ENCODE measurements at places on chromosomes 3 and 15.
A peak's percentile ranks its signal among the peaks of the same experiment; 100 is the strongest.

- peaks cover 16% of the 10 kb centered on the region for H3K4me1 ChIP-seq
- peaks cover 5% of the 10 kb centered on the region for H3K27me3 ChIP-seq
Observed at GRCh38 chr15:74235962-74236361, at the start of gene CCDC33. Gene CCDC33 (plus strand): TSS chr15:74236326. CDS start chr15:74236720, 394 bp downstream.

DNA sequence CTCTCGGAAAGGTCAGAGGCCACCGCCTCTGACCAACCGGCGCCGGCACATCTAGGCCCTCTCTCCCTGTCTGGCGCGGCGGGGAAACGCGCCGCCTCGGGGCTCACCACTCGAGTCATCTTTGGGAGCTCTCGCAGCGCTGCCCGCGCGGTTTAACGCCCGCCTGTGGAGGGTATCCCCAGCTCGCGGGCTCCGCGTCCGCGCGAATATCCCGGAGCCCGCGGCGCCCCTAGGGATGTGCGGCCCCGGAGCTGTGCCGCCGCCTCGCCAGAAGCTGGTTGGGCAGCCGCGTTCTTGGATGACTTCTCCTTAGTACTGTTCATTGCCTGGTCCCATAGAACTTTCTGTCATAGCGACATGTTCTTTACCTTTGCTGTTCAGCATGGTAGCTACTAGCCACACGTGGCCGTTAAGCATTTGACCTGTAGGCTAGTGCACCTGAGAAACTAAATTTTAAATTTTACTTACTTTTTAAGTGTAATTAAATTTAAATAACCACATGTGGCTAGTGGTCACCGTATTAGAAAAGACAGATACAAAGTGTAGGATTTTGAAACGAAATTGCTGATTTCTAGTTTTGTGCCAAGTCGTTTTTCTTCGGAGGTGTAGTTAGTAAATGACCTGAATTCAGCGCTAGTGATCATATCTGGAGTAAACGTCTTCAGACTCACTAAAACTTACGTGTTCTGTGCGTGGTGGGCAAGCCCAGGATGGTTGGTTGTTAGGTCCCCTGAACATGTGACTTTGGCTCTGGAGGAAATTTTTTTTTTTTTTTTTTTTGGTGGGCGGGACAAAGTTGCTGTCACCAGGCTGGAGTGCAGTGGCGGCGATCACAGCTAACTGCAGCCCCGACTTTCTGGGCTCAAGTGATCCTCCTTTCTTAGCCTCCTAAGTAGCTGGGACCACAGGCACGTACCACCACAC lies 835 bp downstream of the ARIH2 start:
- H3K27ac ChIP-seq, result peak overlapping the region; percentile 75
- no peaks in the 10 kb centered on the region for H3K27me3 ChIP-seq
- DNase-seq, result no peak
- H3K36me3 ChIP-seq, result 0 out of 2 replicates have a peak, but pooled peaks cover 2% of the 10 kb centered on the region

- H3K27me3 ChIP-seq, result no peaks in the 10 kb centered on the region
- H3K4me1 ChIP-seq, result peaks cover 3% of the 10 kb centered on the region
- no peak overlapping the region for H3K4me3 ChIP-seq
Observed at GRCh38 chr3:122937745-122938144, 89.8 kb downstream of the SEMA5B start.

- H3K36me3 ChIP-seq, result no peaks in the 10 kb centered on the region
- no peak overlapping the region for H3K27ac ChIP-seq
- H3K27me3 ChIP-seq, result no peaks in the 10 kb centered on the region
- H3K4me1 ChIP-seq, result peaks cover 4% of the 10 kb centered on the region
- DNase-seq, result peak; percentile 53
- no peak overlapping the region for H3K4me3 ChIP-seq
Observed at GRCh38 chr15:66566963-66567531, 1.2 kb upstream of the LCTL start.

DNA sequence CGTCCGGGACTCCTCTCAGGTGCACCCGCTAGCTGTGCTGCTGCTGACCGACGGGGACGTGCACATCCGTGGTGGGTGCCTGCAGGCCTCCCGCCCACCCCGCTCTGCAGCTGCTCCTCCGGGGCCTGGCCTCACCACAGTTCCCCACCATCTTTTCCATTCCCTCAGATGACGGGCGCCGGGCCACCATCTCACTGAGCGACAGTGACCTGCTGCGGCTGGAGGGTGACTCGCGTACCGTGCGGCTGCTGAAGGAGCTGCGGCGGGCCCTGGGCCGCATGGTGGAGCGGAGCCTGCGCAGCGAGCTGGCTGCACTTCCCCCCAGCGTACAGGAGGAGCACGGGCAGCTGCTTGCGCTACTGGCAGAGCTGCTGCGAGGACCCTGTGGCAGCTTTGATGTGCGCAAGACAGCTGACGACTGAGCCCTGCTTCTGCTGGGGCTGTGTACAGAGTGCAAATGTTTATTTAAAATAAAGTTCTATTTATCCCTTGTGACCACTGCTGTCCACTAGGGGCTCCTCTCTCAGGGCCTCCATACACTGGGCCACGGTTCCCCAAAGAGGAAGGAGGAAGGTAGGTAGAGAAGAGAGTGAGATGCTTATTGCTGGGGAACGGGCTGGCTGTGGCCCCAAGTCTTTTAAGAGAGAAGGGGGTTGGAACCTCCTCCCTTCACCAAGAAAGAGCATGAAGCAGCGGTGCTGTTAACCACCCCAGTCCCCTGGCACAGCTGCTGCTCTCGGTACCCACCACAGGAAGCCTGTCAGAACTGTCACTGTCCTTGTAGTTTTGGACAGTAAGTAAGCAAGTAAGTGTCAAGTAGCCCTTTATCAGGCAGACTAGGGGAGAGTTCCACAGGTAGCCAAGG lies 47.0 kb downstream of the DHX30 start:
- H3K4me3 ChIP-seq, result no peak overlapping the region
- H3K27ac ChIP-seq, result no peak overlapping the region
- no peaks in the 10 kb centered on the region for H3K4me1 ChIP-seq
- DNase-seq, result no peak

GRCh38 chr3:156251424-156251823 lies 131.0 kb downstream of the KCNAB1 start:
- H3K36me3 ChIP-seq, result no peaks in the 10 kb centered on the region
- no peaks in the 10 kb centered on the region for H3K4me1 ChIP-seq
- H3K4me3 ChIP-seq, result no peak overlapping the region
- no peak for DNase-seq
- H3K27ac ChIP-seq, result no peak overlapping the region
- H3K27me3 ChIP-seq, result no peaks in the 10 kb centered on the region

DNA sequence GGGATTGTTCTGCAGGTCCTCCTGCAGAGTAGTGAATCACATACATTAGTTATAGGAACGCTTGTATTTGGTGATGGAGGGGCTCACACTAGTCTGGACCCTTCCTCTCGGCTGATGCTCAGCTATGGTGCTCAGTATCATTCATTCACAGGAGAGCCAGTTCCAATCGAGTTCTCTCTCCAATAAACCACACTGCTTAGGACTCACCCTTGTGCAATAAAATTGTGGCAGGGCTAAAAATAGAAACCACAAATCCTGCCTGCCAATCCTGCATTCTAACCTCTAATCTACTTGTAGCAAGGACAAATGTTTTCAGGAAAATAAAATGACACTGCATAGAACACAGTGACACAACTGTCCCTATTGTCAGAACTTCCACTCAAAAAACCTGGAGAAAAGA lies 138.4 kb upstream of the TBL1XR1 start:
- DNase-seq, result no peak
- H3K36me3 ChIP-seq, result no peaks in the 10 kb centered on the region
- no peak overlapping the region for H3K4me3 ChIP-seq
- H3K27ac ChIP-seq, result no peak overlapping the region
- no peaks in the 10 kb centered on the region for H3K4me1 ChIP-seq
- H3K27me3 ChIP-seq, result no peaks in the 10 kb centered on the region

DNA sequence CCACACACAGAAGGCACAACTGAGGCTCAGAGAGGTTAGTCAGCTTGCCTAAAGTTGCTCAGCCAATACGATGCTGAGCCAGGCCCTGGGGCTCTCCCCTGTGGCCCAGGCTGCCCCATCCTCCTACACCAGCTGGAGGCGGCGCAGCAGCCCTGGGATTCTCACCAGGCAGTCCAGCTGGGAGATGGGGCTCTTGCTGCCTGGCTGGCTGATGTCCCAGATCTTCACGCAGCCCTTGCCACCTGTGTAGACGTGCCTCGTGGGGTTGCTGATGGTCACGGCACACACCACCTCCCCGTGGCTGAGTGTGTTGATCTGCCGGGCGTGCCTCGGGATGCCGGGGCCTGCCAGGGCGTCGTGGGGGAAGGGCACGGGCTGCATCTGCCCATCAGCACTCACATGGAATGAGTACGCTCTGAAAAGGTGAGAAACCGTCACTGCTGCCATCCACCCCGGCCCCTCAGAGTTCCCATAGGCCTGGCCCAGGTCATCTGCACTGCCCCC lies 42.8 kb downstream of the TLE3 start:
- no peak for DNase-seq
- H3K4me1 ChIP-seq, result no peaks in the 10 kb centered on the region

All from H1 (cell line).